ENCODE measurements at places on chromosomes 2 and 18. TPM values are rescaled to one million over a fixed set of nuclear protein-coding genes. Genes with fewer than 3 reads are reported as not detected.

DNA sequence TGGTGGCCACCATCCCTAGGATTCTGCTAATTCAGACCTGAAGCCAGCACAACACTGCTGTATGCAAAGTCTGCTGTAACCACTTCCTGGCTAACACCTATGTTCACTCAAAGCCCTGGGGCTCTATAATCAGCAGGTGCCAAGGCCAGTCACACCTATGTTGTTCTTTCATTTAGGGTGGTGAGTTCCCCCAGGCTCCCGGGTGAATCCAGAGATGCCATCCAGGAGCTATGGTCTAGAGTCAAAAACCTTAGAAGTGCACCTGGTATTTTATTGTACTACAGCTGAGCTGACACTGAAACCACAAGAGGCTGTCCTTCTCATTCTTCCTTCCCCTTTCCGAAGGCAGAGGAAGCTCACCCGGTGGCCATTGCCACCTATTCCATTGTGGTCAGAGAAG lies 46.2 kb upstream of the CCDC141 start:
- no peak for DNase-seq

GRCh38 chr2:211157211-211157610 lies 600.8 kb downstream of the CPS1 start:
- DNase-seq: no peak

DNA sequence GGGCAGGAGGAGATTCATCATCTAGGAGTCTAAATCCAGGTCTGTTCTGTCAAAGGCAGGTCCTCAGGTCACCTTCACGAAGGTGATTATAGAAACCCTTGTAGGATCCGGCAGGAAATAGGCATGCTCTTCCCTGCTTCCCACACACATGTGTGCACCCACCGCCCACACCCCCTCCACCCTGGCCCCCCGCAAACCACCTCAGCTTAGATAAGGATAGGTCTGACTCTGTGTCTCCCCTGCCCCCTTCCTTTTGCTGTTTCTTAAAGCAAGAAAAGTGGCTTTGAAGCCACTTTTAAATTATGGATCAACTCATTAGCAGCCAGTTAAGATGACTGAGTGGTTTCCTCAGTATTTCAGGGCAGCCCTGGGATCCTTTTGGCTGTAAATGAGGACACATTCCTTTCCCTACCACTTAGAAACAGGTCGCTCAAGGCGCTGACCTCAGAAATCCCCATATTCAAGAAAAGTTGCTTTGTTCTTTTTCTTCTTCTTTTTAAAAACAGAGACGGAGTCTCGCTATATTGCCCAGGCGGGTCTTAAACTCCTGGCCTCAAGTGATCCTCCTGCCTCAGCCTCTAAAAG lies 14.5 kb upstream of the CIB4 start:
- DNase-seq: no peak

TLX2 gene
- 0.56 TPM for total RNA-seq

GRCh38 chr2:2845806-2846315 lies 514.8 kb upstream of the MYT1L start:
- no peak for DNase-seq

DNA sequence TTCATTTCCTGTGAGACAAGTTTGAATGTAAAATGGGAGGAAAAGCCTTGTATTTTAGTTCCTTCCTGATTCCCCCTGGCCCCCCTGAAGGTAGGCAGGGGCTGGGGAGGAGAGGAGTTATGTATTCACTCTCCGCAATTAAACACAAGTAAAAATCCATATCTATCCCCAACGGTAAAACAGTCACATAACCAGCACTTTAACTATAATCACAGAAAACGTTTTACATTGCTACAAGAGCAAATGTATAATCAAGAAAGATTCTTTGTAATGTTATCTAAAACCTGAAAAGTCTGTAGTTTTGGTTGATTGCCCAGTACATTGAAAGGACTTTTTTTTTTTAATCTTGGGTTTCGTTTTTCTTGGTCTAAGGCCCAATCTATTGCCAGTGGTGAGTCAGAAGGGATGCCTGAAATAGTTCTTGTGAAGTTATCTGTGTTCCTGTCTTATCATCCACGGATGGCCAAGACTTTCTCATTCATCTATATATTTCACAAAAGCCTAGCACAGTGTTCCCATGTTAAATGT lies 34.5 kb upstream of the CCNYL1 start:
- DNase-seq: no peak

NOSTRIN gene
- total RNA-seq: 55.6 TPM

- no peak for DNase-seq
Observed at GRCh38 chr2:132678483-132678882, 8.5 kb upstream of the LYPD1 start.

DNA sequence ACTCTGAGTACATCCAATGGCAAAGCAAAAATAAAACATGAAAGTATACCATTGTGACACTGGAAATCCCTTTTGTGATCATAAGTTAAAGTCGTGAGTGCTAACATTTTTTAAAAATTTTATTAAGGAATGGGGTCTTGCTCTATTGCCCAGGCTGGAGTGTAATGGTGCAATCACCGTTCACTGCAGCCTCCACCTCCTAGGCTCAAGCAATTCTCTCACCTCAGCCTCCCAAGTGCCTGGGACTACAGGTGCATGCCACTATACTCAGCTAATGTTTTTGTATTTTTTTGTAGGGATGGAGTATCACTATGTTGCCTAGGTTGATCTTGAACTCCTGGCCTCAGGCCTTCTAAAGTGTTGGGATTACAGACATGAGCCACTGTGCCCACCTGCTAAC lies 14.3 kb upstream of the TNFAIP6 start:
- no peak for DNase-seq

ALLC gene
- not detected for total RNA-seq

DNA sequence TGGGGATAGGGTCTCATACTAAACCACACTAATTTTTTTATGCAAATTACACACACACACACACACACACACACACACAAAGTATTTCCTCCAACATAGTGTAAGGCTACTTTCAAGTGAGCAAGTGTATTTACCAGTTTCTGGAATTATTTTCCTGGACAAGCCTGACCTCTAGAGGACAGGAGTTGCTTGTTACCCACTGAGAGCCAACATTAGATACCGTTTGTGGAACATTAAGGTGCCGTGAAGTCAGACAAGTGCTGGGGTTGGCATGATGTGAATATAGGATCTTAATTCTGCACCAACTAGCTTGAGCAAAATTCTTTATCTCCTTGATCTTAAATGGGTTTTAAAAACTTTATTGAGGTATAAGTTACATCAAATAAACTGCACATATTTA lies 39.3 kb upstream of the SERPINB2 start:
- DNase-seq: no peak

TMEM37 gene
- total RNA-seq: 71.8 TPM

DNA sequence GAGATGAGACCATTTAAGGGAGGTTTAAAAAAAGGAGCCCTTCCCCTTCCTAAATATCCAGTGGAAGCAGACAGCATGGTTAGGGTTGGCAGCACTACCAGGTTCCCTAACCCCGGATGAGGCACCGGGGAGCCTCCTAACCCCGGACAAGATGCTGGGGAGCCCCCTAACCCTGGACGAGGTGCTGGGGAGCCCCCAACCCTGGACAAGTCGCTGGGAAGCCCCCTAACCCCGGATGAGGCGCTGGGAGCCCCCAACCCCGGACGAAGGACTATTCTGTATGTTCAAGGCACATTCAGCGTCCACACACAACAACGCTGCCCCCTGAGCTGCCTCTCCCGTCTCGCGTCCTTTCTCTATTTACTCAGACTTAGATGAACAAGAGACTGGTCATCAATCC lies 51.9 kb downstream of the ANKMY1 start:
- no peak for DNase-seq

TNS1 gene
- 27.8 TPM for total RNA-seq

- DNase-seq: no peak
Observed at GRCh38 chr2:175175896-175176295, 5.6 kb downstream of the ATP5MC3 start.

PEX13 gene
- total RNA-seq: 30.1 TPM

- DNase-seq: no peak
Observed at GRCh38 chr2:68420254-68420910, 46.7 kb downstream of the FBXO48 start.

All from left colon (tissue), 2 donors.